ENCODE measurements at places on chromosomes 13 and 19.

GRCh38 chr19:9847087-9847671 lies 12.1 kb downstream of the PIN1 start:
- peak; percentile 43 for DNase-seq

GRCh38 chr19:47047763-47048405 lies 540 bp downstream of the TMEM160 start:
- DNase-seq = peak; percentile 96

GRCh38 chr19:46025835-46026234 lies 3.0 kb upstream of the PGLYRP1 start:
- DNase-seq = no peak

- no peak for DNase-seq
Measured at GRCh38 chr13:96473526-96474180, 383.7 kb downstream of the HS6ST3 start.

- DNase-seq = peak; percentile 93
Measured at GRCh38 chr19:36687214-36688056, at the start of gene ZNF567. Gene ZNF567 (plus strand): TSS chr19:36687612. CDS start chr19:36694868, 7,256 bp downstream.

- no peak for DNase-seq
Measured at GRCh38 chr13:45335397-45336024, 5.5 kb downstream of the TPT1 start.

GRCh38 chr19:964761-965694 lies 19.1 kb upstream of the WDR18 start:
- no peak for DNase-seq

- no peak for DNase-seq
Measured at GRCh38 chr13:33367926-33368325, 82.4 kb upstream of the STARD13 start.

DNA sequence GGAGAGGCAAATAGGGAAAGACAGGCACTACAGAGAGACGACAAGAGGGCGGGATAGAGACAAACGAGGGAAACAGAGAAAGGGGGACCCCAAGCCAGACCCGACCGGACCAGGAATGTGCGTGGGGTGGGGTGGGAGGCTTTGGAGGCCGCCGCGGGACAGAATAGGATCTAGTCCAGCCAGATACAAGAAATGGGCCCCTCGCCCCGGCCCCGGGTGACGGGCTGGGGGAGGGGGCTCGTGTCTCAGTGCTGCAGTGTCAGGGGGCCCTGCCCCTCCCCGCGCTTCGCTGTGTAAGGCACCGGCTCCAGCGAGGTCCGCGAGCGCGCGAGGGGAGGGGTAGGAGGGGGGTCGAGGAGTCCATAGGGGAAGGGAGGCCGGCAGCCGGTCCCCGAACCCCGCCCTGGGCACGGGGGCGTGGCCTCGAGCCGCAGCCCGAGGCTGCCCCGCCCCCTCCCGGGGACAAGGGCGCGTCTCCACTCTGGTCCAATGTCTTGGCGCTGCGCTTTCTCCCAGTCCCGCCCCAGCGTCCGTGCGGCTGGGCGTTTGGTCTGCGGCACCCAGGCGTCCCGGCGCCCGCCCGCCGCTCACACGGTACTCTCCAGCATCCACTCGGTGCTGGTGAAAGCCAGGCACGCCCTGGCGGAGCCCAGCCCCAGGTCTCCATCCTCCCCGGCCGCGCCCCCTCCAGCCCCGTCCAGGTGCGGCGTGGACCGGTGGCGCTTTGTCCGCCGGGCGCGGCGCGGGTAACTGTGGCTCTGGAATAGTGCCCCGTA lies 11.0 kb downstream of the IFNL1 start:
- no peak for DNase-seq

DNA sequence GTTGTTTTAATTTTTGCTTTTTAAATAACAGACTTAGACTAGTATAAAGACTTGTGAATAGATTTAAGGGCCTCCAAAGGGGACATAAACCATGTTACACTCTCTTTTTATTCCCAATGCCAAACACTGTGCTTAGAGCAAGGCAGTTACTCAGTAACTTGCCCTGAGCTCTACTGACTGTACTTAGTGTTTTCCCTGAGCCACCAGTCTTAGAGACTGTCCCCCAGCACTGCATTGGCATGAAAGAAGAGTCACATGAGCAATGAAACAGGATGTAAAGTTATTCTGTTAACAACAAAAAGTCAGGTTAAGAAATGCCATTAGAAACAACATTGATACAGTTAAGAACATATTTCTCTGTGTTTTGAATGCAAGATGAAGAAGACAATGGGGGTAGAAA lies 187.9 kb downstream of the TBC1D4 start:
- no peak for DNase-seq

GRCh38 chr13:77616027-77616426 lies 80.5 kb downstream of the SCEL start:
- DNase-seq = no peak

- DNase-seq = no peak
Measured at GRCh38 chr19:12884202-12884601, 2.8 kb downstream of the KLF1 start.

All from COLO829 (cell line).